RPMI7951 (cell line): ENCODE measurements at places on chromosomes 5 and 9. TPM values are rescaled to one million over a fixed set of nuclear protein-coding genes. Genes with fewer than 3 reads are reported as not detected.

DNA sequence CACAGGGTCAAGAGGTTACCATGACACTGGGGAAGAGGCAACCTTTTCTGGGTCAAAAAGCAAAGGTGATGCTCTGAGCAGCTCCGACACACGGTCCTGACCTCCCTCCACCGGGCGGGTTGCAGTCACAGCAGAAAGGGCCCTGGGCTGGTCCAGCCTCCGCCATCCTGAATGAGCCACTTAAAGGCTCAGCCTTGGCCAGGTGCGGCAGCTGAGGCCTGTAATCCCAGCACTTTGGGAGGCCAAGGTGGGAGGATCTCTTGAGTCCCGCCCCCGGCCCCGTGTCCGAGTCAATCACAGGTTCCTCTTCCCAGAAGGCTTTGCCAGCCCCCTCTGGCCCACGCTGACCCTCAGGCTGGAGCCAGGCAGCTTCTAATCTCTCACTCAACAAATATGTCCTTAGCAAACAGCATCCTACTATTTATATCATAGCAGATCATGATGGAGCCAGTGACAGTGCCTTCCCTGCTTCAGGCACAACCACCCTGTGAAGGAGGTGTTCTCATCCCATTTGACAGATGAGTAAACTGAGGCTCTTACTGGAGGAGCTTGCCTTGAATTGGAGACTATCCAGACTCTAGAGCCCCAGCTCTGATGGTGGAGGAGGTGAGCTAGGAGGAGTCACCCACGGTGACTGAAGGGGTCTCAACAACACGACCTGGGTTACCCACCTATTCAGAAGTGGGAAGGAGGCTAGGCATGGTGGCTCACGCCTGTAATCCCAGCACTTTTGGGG, 79.1 kb downstream of the LRSAM1 start:
- no peak for DNase-seq

DNA sequence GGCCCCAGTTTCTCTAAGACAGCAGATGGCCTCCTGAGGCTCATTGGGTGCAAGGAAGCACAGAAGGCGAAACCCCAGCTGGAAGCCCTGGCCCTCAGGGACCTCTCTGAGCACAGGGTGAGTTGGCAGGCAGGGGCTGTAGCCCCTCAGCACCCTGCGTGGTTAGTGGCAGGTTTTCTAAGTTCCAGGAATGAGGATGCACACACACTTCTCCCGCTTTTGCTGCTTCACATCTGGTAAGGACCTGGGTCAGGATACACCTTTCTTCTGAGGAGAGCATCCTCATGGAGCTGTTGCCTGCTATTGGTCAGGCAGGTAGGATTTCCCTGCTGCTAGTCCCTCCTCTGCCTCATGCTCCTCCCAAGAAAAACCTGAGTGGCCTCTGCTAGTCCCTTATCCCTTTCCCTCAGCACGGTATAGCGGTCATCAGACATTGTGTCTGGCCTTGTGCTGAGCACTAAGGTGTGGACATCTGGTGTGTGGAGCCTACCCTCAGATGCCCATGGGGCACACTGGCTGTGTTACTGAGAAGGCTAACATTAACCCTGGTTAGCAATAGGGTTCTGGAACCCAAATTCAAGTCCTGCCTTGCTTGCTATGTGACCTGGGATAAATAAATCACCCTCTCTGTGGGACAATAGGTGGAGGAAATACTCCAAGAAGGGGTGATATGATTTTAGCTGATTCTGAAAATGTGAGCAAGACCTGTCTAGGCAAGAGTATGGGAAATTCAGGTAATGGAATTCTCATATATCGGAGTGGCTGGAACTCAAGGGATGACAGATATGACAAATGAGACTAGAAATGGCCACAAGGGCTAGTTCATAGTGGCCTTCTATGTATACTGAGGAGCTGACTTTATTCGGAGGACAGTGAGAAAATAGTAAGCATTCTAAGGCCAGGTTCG, 1.6 kb downstream of the SLC22A4 start:
- DNase-seq, result no peak

- no peak for DNase-seq
Measured at GRCh38 chr9:6844267-6844666, 86.5 kb downstream of the KDM4C start.

GRCh38 chr9:18829873-18830272, 203.1 kb downstream of the SAXO1 start:
- peak; percentile 71 for DNase-seq

DNA sequence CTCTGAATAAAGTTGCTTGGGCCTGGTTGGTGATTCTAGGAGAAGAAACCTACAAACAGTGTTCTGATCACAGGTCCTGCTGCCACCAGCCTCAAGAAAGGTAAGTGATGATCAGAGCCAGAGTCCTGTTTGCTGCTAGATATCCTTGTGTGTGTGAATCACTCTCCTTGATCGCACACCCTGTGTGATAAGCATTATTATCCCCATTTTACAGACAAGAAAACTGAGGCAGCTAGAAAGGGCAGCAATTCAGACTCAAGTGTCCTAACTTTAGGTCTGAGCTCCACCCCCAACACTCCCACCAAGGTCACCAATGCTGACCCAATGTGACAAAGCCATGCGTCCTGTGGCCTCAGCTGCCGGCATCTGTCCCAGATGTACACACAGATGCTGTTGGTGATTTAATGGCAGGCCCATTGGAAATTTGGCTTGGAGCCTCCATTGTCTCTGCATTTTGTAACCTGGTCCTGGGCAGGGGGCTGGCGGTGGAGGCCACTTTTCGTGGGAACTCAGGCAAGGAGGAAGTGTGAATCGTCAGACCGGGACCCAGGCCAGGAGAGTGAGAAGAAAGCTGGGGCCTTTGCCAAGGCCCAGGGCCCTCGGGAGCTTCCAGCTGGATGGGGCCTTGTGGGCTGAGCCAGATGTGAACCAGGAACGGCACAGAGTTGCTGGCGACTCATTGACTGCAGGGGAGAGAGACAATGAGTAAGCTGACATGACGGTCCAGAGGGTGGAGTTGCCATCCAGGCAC, 29.8 kb upstream of the GGTA1 start:
- DNase-seq, result peak; percentile 99

DNA sequence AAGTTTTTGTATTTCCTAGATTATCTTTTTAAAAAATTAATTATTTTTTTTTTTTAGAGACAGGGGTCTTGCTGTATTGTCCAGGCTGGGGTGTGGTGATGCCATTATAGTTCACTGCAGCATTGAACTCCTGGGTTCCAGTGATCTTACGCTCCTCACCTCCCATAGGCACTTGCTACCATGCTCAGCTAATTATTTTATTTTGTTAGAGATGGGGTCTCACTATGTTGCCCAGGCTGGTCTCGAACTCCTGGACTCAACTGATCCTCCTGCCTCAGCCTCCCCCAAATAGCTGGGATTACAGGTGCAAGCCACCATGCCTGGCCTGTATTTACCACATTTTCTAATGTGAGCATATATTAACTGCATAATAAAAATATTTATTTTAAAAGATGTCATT, 274.5 kb downstream of the RFX3 start:
- DNase-seq, result no peak

DNA sequence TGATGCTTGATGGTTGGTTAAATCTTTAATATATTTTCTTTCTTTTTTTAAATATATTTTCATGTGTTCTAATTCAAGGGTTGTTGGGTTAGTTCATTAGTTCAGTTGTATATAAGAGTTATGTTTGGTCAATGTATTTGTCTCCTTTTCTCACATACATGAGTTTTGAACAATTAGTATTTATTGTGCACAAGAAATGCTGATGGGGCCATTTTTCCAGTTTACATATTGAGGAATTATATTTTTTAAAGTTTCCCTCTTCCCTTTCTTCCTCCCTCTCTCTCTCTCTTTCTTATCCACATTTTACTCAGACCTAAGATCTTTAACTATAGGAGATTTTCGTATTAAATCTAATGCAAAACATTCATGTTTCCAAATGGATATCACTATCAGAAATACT, 74.0 kb downstream of the LNPEP start:
- DNase-seq, result no peak

DNA sequence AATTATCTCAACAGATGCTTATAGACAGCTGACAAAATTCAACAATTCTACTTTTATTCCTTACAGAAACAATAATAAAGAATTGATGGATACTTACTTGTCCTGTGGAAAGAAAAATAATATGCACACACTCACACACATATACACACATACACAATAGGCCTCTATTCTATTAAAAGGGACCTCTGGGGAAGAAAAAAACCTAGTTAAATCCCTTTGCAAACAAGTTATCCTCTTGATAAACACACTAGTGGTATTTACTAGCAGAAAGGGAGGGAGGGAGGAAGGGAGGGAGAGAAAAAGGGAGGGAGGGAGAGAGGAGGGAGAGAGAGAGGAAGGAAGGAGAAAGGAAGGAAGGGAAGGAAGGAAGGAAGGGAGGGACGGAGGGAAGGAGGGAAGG, 486.4 kb downstream of the HINT1 start:
- no peak for DNase-seq

DNA sequence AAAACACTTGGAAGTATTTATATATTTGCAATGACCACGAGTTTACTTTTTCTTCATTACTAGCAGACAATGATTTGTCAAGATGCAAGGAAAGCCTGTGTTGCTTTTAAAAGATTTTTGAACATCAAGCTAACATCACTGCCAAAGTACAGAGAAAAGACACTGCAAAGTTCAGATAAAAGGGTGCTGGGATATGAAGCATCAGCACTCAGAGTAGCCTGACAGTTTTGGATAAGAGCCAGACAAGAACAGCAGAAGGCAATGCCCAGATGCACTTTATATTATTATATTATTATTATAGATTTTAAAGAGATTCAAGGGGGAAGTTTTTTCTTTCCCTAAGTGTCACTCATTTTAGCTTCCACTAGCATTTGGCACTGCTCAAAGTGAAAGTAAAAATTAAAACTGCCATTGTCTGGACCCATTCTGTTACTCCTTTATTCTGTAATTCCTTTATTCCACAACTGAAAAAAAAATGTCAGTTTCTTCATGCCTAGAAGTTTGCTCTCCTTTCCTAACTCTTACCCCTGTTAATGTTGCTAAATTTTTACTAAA, 240.6 kb downstream of the EFNA5 start:
- no peak for DNase-seq

GRCh38 chr5:36950586-36951457, 74.3 kb downstream of the NIPBL start:
- peak; percentile 37 for DNase-seq

DNA sequence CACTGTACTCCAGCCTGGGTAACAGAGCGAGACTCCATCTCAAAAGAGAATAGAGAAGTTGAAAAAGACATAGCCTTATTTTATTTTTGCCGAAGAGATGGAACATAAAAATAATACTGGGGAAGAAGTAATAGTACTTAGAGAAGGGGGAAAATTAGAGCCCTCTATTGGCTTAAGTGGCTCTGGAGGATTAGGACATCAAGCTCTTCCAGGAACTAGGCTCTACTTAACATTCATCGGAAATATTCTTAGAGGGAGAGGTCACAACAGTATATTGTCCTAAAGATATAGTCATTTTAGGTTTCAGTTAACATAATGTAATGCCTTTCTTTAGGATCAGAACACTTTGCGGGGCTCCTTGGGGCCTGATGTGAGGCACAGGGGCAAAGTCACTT, 86.0 kb upstream of the PLPP1 start:
- DNase-seq, result no peak

GRCh38 chr5:168969326-168969886, 331.5 kb downstream of the SLIT3 start:
- DNase-seq, result no peak

DNA sequence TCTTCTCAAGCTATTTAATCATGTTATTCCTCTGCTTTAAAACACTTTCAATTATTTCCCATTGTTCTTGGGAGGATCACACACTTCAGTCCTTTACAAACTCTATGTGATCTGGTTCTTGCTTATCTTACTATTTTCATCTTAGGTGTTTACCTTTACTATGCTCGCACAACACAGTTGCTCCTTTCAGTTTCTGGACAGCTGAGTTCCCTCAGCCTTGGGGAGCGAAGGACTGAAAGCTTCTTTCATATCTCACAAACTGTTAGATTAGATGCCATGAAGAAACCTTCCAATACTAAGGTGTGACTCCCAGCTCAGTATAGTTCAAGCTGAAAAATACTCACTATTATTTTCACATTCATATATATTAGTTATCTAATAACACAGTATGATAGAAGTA, 117.9 kb downstream of the CDC42SE2 start:
- no peak for DNase-seq

GRCh38 chr5:4571248-4571948, 568.7 kb upstream of the ADAMTS16 start:
- DNase-seq, result no peak

DPYSL3 gene
- 191 and 198 TPM in 2 replicates for total RNA-seq

MORN5 gene
- not detected in 2 replicates for total RNA-seq

CDC25C gene
- 24.4 and 28.3 TPM in 2 replicates for total RNA-seq

SLC27A6 gene
- total RNA-seq, result not detected in 2 replicates

TUBB4B gene
- 295 and 372 TPM in 2 replicates for total RNA-seq

C9orf153 gene
- total RNA-seq, result 0.48 TPM in 1 of 2 replicates, not detected in the other

LHFPL2 gene
- 35.1 and 38.2 TPM in 2 replicates for total RNA-seq

RFX3 gene
- 2.3 and 3.5 TPM in 2 replicates for total RNA-seq

SLIT3 gene
- total RNA-seq, result 0.72 and 1.3 TPM in 2 replicates

ANKRD18B gene
- total RNA-seq, result not detected in 2 replicates

GRIN3A gene
- not detected in 2 replicates for total RNA-seq

SV2C gene
- under 0.01 TPM in 1 of 2 replicates, not detected in the other for total RNA-seq
